Neural crest cell (in vitro differentiated cells): ENCODE measurements at places on chromosomes 3 and 15.

DNA sequence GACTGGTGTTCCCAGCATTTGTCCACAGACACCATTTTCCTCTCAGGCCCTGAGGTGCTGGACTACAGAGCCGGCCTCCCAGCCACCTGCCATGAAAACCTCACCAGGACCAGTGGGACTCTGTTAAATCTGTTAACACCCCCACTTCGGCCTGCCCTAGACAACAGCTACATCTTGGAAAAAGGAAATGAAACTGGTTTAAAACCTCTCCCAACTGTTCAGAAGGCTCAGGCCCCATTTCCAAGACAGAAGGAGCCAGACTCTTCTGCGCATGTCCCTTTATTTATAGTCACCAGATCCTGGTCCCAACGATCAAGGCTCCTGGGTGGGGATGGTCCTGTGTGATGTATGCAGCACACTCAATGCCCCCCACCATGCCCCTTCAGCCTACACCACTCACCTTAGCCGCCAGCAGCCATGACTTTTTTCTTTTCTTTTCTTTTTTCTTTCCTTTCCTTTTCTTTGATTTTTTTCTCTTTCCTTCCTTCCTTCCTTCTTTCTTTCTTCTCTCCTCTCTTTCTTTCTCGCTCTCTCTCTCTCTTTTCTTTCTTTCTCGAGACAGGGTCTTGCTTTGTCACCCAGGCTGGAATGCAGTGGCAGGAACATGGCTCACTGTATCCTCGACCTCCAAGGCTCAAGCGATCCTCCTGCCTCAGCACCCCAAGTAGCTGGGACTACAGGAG, 25.5 kb upstream of the FLNB start:
- no peak for DNase-seq

DNA sequence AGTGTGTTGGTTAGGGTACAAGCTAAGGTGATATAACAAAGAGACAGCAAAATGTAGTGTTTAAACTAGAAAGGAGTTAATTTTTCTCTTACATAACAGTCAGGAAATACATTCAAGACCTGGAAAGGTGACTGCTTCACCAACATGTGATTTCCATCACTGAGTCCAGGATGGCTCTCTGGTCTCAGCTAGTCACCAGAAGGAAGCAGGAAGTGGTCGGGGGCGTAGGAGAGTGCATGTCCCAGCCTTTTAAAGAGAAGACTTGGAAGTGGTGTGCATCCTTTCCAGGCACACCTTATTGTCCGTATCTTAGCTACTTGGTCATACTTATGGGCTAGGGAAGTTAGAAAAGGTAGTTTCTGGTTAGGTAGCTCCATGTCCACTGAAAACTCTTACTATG, 11.1 kb upstream of the UBE2Q2 start:
- DNase-seq: no peak

- DNase-seq: no peak
Observed at GRCh38 chr3:159607856-159608255, 380.8 kb upstream of the IL12A start.

DNA sequence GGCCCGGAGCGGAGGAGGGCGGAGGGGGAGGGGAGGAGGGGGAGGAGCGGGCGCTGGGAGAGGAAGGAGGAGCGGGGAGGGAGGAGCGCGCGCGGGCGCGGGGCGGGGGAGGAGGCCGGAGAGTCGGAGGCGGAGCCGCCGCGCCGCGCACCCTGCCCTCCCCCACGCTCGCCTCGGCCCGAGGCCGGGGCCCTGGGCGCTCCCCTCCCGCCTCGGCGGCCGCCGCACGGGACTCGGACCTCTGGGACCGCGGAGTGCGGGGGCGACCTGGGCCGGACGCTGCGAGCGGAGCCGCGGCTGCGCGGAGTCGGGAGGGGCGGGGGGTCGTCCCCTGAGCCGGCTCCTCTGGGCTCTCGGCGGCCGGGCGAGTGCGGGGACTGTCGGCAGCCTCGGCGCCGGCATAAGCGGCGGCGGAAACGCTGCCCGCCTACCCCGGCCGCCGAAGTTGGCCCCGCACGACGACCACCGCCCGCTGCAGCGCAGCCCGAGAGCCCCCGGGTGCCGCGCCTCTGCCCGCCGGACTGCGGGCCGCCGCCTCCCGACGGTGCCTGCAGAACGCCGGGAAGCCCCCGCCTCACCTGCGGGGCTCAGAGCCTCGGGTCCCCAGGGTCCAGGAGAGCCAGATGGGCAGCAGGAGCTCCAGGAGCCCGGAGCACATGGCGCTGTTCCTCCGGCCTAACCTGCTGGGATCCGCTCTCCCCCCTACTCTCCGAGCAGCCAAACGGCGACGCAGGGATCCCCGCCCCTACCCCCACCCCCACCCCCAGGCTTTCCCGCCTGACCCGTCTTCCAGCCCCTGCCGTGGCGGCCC, 406 bp upstream of the GABRB3 start:
- peak; percentile 72 for DNase-seq

GRCh38 chr3:58459160-58459559, 25.5 kb upstream of the PDHB start:
- no peak for DNase-seq

DNA sequence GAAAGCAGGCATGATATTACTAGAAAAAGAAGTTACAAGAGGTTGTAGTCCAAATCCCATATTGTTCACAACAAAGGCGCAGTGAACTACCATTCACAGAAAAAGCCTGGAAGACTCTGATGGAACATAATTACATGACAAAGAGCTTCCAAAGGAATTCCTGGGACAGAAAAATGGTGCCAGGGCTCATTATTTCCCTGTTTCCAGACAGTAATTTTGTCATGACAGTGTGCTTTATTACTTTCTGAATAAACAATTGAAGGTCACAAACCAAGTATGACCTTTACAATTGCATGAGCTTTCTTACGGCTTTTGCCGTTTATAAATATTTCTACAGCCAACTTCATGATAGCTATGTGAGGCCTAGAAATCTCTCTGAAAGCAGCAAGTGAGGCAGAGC, 61.0 kb downstream of the CYFIP1 start:
- DNase-seq: no peak

DNA sequence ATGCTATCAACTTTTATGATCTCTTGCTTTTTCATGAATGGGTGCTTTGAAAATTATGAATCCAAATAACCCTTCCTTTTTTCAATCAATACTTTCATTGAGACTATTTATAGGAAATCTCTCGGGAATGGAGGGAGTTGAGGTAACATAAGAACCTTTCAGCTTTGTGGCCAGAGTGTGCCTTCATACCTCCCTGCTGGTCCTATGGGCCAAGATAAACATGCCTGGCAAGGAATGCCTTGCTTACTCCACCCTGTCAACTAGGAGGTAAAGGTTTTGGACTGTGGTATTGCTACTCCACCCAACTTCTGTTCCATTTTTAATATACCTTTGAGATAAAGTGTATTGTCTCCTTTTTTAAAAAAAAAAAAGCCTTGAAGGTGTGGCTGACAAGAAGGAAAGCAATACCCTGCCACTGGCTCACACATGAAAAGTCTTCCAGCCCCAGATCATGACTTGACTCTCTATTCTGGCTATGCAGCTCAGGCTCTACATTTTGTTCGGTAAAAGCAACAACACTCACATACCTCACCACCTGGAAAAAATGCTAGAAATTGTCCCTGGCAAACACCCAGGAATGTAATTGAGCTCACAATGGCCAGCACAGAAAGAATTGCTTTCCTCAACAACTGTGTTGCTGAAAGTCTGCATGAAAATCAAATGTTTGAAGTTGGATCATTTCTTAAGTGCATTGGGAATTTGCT, 35.8 kb downstream of the COL8A1 start:
- no peak for DNase-seq

- no peak for DNase-seq
Observed at GRCh38 chr3:172096881-172097420, 57.6 kb downstream of the FNDC3B start.

GRCh38 chr15:68565726-68566125, 13.1 kb upstream of the CORO2B start:
- no peak for DNase-seq

DNA sequence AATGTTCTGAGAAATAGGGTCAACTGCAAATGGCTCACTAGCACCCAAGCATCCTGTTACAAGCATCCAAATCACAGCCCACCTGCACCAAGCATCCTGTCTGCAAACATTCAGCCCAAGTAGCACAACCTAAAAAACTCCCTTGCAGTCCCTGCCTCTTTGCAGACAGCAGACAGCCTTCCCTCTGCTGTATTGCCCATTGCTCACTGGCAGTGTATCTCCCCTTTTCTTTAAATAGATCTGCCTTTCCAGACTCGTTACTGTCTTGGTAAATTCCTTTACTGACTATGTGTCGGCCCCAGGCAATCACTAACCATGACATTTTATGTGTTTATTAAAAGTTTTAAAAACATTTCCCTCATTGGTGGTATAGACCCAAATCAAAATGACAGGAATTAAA, 155.4 kb downstream of the ADAMTSL3 start:
- no peak for DNase-seq

DNA sequence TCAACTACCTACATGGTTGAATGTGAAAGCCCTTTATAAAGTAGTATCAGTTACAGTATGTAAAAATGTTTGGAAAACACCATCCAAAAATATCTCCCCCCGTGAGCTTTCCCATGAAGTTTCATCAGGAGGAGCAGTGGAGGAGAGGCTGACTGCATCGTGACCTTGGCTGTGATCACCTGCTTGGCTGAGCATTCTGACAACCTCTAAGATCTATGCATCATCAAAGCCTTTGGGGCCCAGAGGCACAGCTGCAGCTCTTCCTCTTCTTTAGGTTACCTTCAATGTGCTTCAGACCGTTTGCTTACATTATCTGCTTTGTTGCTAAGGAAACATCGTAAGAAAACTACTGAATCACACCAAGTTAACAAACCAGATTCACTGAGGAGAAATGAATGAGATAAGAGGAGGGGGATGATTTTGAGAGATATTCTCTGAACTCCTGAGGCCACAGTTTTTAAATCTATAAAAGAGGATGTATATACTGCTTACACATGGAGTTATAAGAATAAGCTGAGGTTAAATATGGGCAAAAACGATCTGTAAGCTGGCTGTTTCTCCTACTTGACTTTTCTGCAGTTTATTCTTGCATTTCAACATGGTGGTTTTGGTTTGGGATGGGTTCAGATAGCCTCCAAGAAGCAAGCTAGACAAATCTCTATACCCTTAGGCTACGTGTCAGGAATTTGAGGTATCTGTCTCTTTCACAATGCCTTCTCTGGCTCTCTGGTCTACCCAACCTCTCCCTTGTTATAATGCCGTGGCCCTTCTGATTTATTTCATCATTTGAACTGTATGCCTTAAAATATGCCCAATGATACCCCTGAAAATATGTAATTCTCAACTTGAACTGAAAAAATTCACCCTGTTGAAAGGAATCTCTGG, 4.0 kb downstream of the GCSAM start:
- no peak for DNase-seq

- DNase-seq: no peak
Observed at GRCh38 chr15:81296673-81297072, 27.3 kb downstream of the STARD5 start.

DNA sequence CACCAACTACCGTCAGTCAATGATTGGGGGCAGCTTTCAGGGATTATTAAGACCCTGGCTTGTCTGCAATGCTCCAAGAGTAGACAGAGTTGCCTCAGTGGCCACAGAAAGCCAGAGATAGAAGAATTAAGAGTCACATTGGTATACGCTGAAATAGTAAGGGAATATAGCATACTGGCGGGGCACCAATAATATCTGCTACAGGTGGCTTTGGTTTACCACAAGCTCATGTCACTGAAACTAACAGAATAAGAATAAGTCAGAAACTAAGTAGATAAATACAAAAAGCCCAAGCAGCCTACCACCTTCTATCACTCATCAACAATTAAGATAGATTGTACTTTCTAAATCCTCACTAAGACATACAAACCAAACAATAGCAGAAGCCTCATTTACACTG, 2.5 kb upstream of the FHIT start:
- DNase-seq: no peak

DNA sequence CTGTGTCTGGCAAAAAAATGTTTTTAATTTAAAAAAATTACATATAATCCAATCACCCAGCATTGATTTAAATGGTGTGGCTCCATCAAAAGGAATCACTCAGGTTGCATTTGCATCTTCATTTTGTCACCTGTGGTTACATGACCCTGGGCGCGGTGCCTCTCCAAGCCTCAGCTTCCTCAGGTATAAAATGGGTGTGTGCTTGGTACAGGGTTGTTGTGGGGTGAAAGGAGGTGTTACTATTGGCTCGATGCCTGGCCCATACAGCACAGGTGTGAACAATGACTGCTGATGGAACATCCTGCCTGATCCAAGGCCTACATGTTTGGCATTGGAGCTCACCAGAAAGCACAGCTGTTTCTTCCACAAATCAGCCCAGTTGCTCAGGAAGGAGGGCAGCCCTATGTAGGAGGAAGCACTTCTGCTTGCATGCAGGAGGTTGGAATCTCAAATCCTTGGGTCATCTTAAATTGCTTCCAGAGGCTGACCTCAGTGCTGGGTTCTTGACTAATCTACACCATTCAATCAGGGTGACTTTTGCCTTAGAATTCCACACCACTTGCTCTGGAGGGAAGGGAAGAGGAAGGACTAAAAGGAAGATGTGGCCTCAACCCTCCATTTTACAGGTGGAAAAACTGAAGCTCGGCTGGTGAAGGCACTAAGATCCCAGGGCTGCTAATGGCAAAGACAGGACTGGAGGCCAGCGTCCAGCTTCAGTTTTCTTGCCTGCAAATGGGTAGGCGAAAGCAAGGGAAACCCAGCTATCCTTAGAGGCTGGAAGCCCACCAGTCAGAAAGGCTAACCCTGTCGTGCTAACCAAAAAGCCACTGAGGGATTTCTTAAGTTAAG, 31.7 kb downstream of the BHLHE40 start:
- no peak for DNase-seq

DNA sequence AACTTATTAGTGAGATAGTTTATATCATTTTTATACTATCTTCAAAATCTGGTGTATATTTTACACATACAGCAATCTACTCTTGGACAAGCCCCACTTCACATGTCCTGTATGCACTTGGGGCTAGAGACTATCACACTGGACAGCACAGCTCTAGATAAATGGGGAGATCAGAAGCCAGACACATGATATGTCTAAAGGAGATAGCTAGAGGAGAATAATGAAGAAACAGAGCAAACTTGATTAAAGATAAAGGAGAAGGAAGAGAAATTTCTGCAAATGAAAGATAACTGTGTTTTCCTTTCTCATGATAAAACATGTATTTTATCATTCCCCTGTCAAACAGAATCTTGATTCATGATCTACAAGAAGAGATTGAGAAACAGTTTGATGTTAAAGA, 13.0 kb downstream of the CPA3 start:
- no peak for DNase-seq

GRCh38 chr3:178709051-178709450, 172.8 kb downstream of the KCNMB2 start:
- no peak for DNase-seq

- no peak for DNase-seq
Observed at GRCh38 chr3:56917361-56918110, 115.8 kb upstream of the ARHGEF3 start.

- DNase-seq: no peak
Observed at GRCh38 chr15:89899295-89899945, 5.6 kb upstream of the AP3S2 start.

GRCh38 chr3:153960458-153961074, 160.6 kb upstream of the ARHGEF26 start:
- DNase-seq: no peak

GRCh38 chr3:150825916-150826377, 63.0 kb upstream of the SIAH2 start:
- DNase-seq: no peak

GRCh38 chr3:12803371-12803770, 6.9 kb downstream of the CAND2 start:
- DNase-seq: no peak
